Muscle of arm (tissue), 14 donors: ENCODE measurements at places on chromosomes 6 and 20. TPM values are rescaled to one million over a fixed set of nuclear protein-coding genes. Genes with fewer than 3 reads are reported as not detected.

- DNase-seq = no peak
These were observed 108.2 kb downstream of the SULF2 start for GRCh38 chr20:47676912-47677634.

GRCh38 chr6:169935348-169935718, 183.9 kb downstream of the ERMARD start:
- DNase-seq = no peak

GRCh38 chr20:35673884-35674283, 9.2 kb upstream of the CPNE1 start:
- no peak for DNase-seq

GRCh38 chr6:70725817-70726415, 58.2 kb downstream of the SMAP1 start:
- DNase-seq = no peak

The RAET1G gene
- polyA plus RNA-seq = not detected

The ENPP4 gene
- polyA plus RNA-seq = 53.8 TPM
